ENCODE measurements at places on chromosomes 1 and 21.

GRCh38 chr1:244394826-244395765 lies 56.6 kb downstream of the ADSS2 start:
- no peak for DNase-seq

GRCh38 chr1:2506007-2506860 lies 20.2 kb downstream of the PANK4 start:
- DNase-seq: no peak

- DNase-seq: no peak
Observed at GRCh38 chr1:89363196-89363595, 663 bp upstream of the GBP6 start.

GRCh38 chr1:231053493-231054162 lies 13.6 kb upstream of the FAM89A start:
- no peak for DNase-seq

DNA sequence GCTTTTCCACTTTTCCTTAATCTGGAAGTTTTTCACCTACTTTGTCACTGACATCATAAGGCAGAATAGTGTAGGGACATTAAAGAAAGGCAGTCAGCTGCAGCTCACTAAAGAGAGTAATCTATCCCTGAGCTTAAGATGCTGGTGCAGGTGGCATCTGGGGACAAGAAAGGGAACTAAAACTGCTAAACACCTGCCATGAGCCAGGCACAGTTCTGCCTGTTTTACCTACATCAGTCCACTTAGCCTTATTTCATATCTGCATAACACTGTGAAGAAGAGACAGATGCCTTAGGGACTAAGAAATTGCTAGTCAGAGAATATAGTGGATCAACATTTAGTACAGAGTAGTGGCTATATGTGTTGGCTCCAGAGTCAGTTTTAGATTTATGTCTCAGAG lies 88.1 kb downstream of the GPATCH2 start:
- peak; percentile 92 for DNase-seq

DNA sequence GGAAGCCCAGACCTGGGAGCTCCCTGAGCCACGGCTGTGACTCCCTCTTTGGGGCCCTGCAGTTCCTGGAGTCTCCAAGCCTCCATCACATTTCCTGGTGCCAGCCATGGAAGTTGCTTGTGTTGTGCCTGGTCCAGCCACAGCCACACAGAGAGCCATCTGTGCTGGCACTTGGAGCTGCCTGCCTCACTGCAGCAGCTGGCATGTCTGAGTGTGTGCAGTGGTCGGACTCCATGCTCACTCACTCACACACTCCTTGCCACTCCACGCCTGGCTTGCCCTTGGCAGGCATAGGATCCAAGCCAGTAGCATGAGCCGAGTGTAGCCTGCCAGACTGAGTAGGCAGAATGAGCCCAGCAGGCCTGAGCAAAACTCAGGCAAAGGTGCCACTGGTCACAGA lies 516.3 kb upstream of the BEND5 start:
- DNase-seq: no peak

DNA sequence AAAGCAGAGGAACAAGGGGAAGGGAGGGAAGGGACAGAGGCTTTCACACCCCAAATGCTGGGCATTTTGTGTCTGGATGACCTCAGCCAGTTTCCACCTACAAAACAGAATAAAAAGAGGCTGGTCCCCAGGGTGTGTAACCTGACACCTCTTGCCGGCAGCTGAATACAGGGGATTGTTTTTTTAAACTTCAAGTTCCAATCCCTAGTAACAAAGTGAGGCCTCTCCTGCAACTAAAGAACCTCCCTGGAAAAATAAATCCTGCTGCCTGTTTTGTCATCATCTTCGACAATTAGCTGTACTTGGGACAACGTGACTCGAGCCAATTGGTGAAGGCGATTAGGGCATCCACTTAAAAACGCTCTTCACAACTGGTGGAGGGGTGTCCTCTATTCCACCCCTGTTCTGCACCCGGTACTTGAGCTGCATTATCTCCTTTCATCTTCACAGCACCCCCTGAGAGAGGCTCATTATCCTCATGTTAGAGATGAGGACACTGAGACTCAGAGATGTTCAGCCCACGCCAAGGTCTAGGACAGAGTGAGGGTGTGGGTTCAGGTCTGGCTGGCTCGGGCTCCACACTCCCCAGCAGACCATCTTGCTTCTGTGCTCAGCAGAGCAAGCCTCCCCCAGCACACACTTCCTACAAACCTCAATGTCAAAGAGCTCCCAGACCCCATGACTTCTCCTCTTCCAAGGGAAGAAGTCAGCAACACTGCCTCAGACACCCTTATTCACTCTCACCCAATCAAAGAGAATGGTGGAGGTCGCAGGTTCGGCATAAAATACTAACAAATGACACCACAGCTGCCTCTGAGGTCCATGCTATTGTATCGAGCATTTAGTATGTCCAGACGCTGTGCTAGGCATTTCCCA lies 15.2 kb downstream of the ITPKB start:
- DNase-seq: peak; percentile 72

DNA sequence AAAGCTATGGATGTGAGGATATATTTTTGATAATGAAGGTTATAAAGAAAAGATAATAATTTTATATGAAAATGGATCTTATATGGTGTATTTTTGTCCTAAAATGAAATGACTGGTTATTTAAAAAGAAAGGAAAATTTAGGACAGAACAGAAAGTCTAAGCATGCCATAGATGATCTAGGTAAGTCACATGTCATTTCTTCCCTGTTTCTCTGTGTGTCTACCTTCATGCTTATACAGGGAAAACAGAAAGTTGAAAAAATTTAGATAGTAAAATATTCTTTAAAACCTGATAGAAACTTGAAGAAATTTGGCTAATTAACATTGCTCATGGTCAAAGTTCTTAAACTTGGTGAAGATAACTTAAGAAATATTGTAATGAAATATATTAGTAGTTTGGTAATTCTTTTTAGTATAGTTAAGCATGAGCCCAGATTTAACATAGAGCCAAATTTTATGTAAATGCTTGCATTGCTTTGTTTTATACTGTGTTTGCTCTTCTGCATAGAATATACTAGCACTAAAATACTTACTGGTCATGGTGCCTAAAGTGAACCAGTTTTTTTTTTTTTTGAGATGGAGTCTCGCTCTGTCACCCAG lies 12.4 kb upstream of the GBP4 start:
- DNase-seq: no peak
